ENCODE measurements at places on chromosomes 12 and 14. TPM values are rescaled to one million over a fixed set of nuclear protein-coding genes. Genes with fewer than 3 reads are reported as not detected.

GRCh38 chr14:102891556-102891955 is 30.9 kb upstream of the AMN start:
- no peak for DNase-seq

GRCh38 chr12:202081-202731 is 11.8 kb downstream of the SLC6A12 start:
- no peak for DNase-seq

- DNase-seq, result no peak
These were observed 98.5 kb upstream of the SLC24A4 start for GRCh38 chr14:92224358-92224954.

GRCh38 chr14:92729634-92730358 is 18.6 kb downstream of the LGMN start:
- DNase-seq, result no peak

GRCh38 chr12:94889445-94890210 is 113.9 kb downstream of the NDUFA12 start:
- DNase-seq, result no peak

- DNase-seq, result no peak
These were observed 8.1 kb upstream of the IRF2BPL start for GRCh38 chr14:77036484-77037214.

- no peak for DNase-seq
These were observed 625 bp downstream of the ANGEL1 start for GRCh38 chr14:76812093-76812421.

DNA sequence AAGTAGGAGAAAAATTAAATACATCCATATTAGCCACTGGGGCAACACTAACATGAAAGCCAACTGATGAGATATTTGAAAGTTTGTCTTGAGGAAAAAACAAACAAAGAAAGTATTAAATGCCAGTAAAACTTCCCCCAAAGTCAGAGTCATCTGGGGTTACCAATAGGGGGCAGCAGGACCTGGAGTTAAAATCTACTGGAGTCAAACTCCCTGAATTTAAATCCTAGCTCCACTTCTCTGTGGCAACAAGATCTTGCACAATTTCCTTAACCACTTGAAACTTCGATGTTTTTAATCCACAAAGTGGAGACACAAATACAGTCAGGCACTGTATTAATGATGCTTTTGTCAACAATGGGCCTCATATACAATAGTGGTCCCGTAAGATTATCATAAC is 14.4 kb downstream of the PLEKHG7 start:
- no peak for DNase-seq

DNA sequence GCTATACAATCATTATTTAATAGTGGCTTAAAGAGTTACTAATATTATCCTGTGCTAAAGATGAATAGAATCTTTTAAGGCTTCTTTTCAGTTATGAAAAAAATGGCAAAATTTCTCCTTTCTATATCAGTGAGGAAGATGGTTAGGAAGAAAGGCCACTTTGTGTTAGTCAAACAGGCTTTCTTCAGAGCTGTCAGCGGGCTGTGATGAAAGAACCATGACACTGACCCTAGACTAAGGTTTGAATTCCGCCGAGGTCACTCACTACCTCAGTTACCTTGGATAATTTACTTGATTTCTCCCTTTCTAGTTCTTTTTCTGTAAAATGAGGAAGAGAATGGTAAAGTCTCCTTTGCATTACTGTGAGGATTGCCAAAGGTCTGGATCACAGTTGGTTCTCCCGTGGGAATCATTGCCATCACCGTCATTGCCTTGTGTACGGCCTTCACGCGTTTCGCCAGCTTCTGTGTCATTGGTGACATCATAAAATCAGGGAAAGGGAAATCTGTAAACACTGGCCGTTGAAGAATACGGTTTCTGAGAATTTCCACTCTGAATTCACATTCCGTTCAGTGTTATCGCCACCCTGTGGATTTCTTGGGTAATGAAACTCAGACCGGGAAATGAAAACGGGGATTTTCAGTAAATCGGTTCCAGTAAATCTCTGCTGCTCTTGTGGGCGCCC is 26.7 kb upstream of the YBX3 start:
- DNase-seq, result peak; percentile 92

GRCh38 chr14:68941820-68942219 is 37.3 kb downstream of the ACTN1 start:
- no peak for DNase-seq

Gene SYCP3
- 0.33 TPM for polyA plus RNA-seq

DNA sequence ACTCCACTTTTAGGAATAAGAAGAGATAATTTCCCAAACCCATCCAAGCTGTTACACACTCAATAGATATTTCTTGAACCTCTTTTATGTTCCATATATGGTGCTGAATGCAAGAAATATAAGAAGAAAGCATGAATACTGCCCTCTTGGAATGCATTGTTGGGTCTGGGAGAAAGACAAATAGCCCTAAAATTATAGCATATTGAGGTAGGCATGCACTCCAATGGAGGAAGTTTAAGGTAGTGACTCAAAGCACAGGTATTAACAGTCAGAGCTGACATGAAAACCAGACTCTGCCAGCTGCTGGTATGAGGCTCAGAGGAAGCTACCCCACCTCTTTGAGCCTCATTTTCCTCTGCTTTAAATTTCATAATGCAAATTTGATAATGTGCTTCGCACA is 261.3 kb upstream of the NOS1 start:
- no peak for DNase-seq
